ENCODE measurements at places on chromosomes 3 and 15.

GRCh38 chr15:47548231-47548630 lies 169.1 kb upstream of the SEMA6D start:
- DNase-seq, result no peak

DNA sequence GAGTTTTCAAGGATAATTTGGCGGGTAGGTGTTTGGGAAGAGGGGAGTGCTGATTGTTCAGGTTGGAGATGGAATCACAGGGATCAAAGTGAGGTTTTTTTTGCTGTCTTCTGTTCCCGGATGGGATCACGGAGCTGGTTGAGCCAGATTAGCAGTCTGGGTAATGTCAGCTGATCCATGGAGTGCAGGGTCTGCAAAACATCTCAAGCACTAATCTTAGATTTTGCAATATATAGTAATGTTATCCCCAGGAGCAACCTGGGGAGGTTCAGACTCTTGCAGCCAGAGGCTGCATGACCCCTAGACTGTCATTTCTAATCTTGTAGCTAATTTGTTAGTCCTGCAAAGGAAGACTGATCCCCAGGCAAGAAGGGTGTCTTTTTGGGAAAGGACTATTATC lies 354.1 kb upstream of the SGO1 start:
- DNase-seq, result no peak

- no peak for DNase-seq
Observed at GRCh38 chr3:119418641-119419040, 44.8 kb downstream of the TMEM39A start.

DNA sequence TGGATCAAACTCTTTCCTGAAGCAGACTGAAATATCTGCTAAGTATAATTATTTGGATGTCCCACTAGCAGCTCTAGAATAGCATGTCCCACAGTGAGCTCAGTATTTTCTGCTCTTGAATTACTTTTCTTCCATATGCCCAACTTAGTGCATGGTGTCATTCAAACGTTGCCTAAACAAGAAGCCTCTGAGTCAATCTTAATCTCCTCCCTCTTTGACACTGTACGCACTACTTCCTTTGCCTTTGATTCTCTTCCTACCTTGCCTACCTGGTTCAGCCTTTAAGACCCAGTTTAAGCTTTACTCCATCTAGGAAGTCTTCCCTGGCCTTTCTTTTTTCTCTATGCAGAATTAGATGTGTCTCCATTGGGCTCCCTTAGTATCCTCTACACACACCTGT lies 54.5 kb downstream of the SEC22A start:
- no peak for DNase-seq

- DNase-seq, result no peak
Observed at GRCh38 chr3:32097768-32098167, 8.7 kb upstream of the GPD1L start.

DNA sequence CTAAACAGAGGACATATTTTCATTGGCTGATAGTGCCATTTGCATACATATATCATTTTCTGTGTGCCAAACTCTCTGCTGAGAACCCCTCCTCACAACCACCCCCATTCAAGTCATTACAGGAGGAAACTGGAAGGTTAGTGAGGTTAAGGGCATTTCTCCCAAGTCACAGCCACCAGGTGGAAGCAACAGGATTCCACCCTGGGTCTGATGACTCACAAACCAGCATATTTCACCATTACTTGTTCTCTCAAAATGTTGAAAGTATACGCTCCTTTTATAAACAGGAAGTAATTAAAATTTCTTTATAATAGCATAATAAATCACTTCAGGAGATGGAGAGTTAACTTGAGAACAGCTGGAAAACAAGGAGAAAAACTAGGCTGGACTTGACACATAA lies 398.6 kb upstream of the WNT5A start:
- DNase-seq, result no peak

- no peak for DNase-seq
Observed at GRCh38 chr3:4935347-4935746, 43.9 kb upstream of the BHLHE40 start.

DNA sequence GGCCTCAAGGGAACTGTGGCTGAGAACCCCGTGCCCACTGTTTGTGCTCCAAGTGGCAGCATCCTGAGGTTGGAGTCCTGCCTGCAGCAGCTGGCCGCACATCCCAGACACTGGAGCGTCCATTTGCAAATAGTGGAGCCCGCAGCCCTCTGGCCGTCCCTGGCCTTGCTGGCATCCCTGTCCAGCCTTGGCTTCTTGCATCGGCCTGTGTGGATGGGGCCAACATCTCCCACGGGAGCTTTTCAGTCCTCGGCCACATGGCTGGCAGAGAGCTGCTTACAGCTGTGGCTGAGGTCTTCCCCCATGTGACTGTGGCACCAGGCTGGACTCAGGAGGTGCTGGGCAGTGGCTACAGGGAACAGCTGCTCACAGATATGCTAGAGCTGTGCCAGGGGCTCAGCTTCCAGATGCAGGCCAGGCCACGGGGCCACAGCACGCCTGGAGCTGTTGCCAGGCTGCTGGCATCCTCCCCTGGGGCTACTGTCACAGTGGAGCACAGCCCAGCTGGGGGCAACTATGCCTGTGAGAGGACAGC lies 71.2 kb downstream of the FAM43A start:
- no peak for DNase-seq

GRCh38 chr15:29570121-29570947 lies 251.9 kb downstream of the TJP1 start:
- DNase-seq, result no peak

GRCh38 chr3:152839511-152839910 lies 4.6 kb downstream of the P2RY1 start:
- DNase-seq, result no peak

GRCh38 chr15:72859017-72859756 lies 75.6 kb upstream of the ADPGK start:
- DNase-seq, result no peak

DNA sequence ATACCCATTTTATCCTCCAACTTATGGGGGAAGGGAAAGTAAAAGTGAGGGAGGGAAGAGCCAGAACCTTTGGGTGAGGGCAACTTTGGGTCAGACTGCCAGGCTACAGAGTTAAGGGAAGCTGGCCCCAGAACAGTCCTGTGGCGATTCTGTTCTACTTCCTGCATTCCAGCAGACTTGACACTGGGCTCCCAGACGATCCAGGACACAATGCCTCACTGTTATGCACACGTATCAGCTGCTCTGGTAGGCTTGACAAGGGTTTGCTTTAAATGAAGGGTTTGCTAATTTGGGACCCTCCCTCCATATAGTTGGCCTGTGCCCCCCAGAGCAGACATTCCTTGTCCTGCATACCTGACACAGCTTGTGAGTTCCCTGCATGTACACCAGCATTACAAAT lies 10.7 kb downstream of the GORASP1 start:
- no peak for DNase-seq

- DNase-seq, result no peak
Observed at GRCh38 chr15:98927996-98928395, 79.6 kb downstream of the PGPEP1L start.

DNA sequence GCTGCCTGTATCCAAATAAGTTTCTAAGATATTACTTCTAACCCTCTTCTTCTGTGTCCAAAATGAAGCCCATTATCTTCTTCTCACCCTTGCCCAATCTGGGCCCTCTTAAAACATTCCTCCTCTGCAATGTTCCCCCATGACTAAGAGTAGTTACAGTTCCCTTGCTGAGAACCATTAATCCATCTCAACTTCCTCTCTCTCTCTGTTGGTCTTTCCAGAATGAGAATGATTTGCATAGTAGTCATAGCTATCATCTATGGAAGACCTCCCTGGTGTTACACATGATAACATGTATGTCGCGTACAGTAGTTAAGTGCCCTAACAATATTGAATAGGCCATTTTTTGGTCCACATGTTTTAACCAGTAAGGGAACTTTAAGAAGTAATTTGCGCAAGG lies 177.9 kb downstream of the ANXA2 start:
- no peak for DNase-seq
